Activated T-helper 9 cell treated with anti-CD3 and anti-CD28 coated beads, Interleukin-2, amount 50 U/mL, for 16 hours (primary cell): ENCODE measurements at places on chromosomes 12 and 14.

- no peak for DNase-seq
These were observed 161.1 kb upstream of the RASSF8 start for GRCh38 chr12:25797386-25797785.

GRCh38 chr12:179131-179884 lies 34.6 kb downstream of the SLC6A12 start:
- DNase-seq = no peak

- DNase-seq = no peak
These were observed 45.8 kb upstream of the ATP23 start for GRCh38 chr12:57895389-57896114.

DNA sequence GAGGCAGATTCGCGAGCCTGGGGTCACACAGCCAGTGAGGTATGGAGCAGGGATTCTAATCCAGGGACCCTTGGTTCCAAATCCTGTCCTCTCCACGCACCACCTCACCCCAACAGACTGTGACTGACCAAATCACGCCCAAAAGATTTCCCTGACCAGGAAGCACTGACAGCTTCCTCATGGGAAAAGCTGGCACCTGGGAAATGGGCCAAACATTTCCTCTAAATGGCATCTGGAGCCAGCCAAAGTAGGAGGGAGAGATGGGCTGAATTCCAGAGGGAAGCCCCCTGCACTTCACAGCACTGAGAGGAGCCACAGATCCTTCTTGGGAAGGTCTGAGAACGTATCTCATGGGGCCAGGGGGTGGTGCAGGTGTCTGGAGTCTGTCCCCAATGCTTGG lies 28.8 kb downstream of the CCDC92 start:
- no peak for DNase-seq

- peak; percentile 27 for DNase-seq
These were observed 2.7 kb upstream of the RABGGTA start for GRCh38 chr14:24274101-24274543.

DNA sequence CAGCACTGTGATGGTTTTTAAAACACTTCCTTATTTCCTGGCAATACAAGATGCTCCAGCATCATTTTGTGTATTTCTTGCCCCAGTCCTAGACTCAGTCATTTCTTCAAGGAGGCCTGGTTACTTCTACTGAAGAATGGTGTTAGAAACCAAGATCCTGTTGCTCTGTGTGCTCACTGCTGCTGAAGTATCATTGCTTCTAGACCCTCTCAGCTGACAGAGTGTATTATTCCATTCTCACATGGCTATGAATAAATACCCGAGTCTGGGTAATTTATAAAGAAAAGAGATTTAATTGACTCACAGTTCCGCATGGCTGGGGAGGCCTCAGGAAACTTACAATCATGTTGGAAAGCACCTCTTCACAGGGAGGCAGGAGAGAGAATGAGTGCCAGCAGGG lies 14.9 kb upstream of the SERPINA6 start:
- DNase-seq = no peak

DNA sequence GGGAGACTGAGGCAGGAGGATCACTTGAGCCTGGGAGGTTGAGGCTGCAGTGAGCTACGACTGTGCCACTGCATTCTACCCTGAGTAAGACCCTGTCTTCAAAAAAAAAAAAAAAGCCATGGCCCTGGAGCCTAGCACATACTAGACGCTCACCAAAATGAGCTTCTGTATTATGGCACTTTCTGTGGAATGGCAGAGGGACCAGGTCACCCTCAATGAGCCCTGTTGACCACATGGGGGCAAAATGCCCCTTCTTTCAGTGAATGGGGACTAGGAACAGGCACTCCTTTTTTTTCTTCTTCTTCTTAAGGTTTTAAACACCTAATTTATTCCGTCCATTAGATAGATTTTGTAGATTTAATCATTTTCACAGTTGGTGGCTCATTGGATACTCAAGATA lies 50.5 kb downstream of the FAM222A start:
- no peak for DNase-seq

DNA sequence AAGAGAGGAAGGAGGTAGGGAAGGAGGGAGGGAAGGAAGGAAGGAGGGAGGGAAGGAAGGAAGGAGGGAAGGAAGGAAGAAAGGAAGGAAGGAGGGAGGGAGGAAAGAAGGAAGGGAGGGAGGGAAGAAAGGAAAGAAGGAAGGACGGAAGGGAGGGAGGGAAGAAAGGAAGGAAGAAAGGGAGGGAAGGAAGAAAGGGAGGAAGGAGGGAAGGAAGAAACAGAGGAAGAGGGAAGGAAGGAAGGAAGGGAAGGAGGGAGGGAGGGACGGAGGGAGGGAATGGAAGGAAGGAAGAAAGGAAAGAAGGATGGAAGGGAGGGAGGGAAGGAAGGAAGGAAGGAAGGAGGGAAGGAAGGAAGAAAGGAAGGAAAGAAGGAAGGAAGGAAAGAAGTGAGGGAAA lies 22.4 kb upstream of the CCDC63 start:
- DNase-seq = no peak

- no peak for DNase-seq
These were observed 14.7 kb downstream of the AACS start for GRCh38 chr12:125079648-125080645.
